ENCODE measurements at places on chromosomes 13 and 19.

- no peak for DNase-seq
Observed at GRCh38 chr13:99352351-99353245, 45.4 kb upstream of the GPR183 start.

- no peak for DNase-seq
Observed at GRCh38 chr13:103243495-103243894, 177.3 kb upstream of the SLC10A2 start.

DNA sequence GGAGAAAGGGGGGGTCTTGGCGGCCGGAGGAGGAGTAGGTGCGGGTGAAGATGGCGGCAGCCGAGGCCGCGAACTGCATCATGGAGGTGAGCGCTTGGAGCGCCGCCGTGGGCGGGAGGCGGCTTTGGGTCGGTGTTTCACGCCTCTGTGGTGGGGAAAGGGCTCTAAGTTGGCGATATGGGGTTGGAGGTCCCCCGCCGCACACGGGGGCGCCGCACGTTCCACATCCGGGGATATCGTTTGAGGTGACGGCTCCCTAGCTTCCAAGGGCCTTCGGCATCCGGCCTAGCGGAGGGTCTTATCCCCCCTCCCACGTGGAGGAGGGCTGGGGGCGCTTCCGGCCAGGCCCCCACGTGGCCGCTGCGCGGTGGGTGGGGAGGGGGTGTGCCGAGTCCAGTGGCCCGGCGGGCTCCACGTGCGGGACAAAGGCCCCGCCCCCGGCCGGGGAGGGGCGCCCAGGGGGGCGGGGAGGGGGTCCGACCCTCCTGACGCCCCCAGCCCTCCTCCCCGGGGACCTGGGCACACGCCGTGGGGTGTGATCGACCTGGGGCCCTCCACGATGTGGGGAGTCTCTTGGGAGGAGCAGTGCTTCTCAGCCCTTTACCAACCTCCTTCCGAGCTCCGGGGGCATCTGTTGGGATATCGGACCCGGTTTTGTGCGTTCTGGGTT, at the start of gene PRMT1:
PRMT1 (plus strand) TSS at position 41 of the 670 bp plus-strand sequence; CDS start at position 51, 10 bp downstream.
- DNase-seq = peak; percentile 63

DNA sequence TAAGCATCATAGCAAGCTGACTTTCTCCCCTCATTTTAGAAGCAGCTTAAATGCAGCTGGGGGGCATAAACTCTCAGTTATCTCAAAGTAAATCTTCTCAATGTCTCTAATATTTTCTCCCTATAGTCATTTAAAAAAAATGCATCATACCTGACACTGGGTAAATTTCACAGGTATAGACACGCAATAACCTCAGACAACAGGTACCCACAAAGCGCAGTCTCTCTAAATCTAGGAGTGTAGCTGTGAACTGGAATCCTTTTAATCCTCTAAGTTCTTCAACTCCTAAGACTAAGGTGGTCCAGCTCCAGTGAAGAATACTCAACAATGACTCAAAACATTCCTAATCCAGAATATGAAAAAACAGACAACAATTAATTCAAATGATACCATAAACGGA, 141.2 kb downstream of the MYCBP2 start:
- DNase-seq = no peak

GRCh38 chr19:311813-312261, 20.6 kb upstream of the PLPP2 start:
- no peak for DNase-seq

DNA sequence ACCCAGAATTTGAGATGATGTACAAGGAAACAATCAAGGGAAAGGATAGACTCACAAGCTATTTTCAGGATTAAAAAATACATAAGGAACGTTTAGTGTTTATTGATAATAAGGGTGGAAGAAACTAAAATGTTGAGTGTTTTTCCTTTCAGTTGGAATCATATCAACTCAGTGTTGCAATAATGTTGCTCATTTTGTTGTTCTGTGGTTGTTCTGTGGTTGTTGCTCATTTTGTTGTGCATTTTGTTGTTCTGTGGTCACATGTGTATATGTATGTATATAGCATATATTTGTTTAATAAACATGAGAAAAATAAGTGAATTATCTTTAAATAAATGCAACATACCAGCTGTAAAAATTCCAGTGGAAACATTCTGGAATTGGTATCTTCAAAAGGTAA, 262.4 kb upstream of the SPRY2 start:
- DNase-seq = no peak

DNA sequence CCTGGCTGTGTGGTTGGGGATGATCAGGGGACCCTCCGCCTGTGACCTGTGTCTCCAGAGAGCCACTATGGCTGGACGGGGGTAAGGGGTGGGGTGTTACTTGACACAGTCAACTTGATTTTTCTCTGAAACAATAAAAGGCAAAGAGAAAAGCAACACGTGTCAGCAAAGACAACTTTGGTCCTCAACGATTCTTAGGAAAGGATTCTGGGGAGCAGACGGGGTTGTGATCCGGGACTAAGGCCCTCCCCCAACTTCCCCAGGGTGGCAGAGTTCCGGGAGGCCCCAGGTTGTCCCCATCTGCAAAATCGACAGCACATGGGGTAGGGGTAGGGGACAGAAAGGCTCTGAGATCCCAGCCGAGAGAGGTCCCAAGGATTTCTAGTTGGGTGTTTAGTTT, 46.2 kb downstream of the COLGALT1 start:
- no peak for DNase-seq

GRCh38 chr13:39776439-39776838, 121.0 kb downstream of the COG6 start:
- no peak for DNase-seq

- peak; percentile 95 for DNase-seq
Observed at GRCh38 chr13:21637296-21637695, 33.3 kb upstream of the MICU2 start.

DNA sequence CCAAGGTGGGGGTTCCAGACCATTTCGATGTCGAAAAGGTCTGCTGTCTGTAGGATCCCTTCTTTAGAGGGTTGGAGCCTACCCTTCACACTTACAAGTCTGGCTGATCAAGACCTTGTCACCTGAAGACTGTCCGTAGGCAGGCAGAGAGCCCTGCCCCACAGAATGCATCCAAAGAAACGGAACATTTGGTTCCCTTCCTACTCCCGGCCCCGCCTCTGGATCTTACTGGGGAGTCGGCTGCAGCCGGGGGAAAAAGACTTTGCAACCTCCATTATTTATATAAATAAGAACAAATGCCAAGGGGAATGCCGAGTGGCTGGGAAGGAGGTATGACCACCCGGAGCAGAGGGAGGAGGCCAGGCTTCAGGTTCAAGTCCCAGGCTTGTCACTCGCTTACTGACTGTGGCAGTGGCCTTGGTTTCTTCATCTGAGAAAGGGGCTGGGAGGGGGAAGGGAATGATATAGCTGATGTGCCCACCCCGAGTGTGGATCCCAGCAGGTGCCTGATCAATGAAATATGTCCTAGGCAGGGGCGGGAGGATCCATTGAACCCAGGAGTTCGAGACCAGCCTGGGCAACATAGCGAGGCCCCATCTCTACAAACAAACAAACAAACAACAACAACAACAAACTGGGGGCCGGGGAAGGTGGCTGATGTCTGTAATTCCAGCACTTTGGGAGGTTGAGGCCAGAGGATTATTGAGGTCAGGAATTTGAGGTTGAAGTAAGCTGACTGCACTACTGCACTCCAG, 48.7 kb downstream of the RFX2 start:
- DNase-seq = no peak

GRCh38 chr13:20702530-20702914, 977 bp upstream of the IL17D start:
- no peak for DNase-seq

GRCh38 chr13:99911069-99911964, 60.2 kb downstream of the ZIC5 start:
- DNase-seq = no peak

DNA sequence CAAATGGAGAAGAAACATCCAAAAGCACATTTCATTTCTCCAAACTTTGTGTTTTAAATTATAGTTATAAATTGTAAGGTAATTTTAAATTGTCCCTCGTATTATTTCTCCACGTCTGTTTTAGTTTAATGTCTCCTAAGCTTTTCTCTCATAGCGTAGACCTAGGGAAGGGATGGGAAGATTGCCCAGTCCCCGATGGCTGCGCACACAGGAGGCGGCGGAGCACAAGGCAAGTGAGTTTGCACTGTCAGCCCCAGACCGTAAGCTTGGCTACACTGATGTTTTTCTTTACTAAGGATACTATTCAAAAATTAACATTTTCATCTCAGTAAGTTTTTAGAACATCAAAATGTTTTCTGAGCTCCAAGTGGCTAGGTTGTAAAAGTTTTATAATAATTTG, 72.3 kb downstream of the GPR12 start:
- DNase-seq = no peak

DNA sequence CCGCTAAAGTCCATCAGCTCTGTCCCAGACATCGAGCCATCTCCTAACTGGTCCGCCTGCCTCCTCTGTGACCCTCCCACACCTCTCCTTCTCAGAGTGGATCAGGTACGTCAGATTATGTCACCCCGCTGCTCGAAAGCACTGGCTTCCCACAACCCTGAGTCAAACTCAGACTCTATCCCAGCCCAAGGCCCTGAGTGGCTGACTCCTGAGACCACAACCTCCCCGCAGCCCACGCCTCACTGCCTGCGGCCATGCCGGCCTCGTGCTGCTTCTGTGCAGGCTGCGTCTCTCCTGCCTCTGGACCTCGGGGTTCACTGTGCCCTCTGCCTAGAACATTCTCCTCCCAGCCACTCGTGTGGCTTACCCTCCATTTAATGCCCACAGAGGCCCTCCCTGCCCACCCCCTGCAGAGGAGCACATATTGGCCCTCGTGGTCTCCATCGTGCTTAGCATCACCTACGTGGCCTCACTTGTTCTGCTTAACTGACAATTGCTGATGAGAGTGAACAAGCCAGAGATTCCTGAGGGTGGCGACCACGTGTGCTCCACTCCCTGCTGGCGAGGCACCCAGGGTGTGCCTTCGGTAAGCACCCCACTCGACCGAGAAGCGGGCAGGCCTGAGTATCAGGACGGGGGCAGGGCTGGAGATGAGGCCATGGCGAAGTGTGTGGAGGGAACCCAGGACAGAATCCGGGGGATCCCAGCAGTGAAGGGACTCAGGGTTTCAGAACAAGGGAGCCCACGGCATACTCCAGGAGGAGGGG, 13.5 kb upstream of the FKRP start:
- DNase-seq = no peak

GRCh38 chr13:28474491-28475134, 20.3 kb downstream of the FLT1 start:
- no peak for DNase-seq

GRCh38 chr19:14555918-14556661, 15.8 kb downstream of the NDUFB7 start:
- DNase-seq = no peak

DNA sequence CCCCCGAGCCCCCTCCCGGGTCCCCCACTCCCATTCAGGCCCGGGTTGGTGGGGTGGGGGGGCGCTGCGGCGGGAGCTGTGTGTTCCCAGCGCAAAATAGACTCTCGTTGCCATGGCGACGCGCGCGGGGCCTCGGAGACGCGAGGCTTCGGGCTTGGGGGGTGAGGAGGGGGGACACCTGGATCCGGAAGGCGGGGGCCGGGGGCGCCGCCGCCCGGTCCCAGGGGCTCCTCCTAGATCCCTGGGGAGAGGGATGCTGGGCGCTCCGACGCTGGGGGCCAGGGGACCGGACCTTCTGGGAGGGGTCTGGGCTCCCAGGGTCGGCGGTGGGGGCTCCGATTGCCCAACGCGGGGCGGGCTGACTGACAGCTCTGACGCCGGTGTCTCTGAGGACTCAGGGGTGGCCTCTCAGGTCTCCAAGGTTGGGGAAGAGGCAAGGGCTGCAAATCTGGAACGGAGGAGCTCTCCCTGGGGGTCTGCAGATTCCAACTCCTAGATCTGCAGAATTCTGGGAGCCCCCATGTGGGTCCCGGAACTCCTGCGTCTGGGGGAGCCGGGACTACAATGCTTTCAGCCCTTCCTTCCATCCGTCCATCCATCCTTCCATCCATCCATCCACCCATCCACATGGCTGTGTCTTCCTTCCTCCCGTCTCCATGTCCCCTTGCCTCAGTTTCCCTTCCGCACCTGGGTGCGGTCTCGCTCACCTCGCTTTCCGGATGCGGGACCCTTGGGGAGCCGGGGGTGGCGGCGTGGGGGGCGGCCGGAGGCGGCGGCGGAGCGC, 9.1 kb upstream of the SHISA7 start:
- no peak for DNase-seq

DNA sequence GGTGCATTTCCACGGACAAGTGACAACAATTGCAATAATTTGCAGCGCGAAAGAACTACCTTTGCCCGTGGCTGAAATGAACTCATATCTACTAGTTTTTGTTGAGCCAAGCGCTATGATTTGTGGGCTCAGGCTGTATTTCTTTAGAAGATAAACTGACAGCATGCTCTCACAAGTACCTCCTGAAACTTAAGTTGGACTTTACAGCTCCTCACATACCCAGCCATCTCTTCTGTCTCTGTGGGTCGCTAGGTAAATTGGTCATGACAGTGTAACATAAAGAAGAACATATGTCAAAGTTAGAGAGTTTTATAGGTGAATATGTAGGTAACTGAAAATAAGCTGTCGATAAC, 839 bp downstream of the COG6 start:
- peak; percentile 8 for DNase-seq

DNA sequence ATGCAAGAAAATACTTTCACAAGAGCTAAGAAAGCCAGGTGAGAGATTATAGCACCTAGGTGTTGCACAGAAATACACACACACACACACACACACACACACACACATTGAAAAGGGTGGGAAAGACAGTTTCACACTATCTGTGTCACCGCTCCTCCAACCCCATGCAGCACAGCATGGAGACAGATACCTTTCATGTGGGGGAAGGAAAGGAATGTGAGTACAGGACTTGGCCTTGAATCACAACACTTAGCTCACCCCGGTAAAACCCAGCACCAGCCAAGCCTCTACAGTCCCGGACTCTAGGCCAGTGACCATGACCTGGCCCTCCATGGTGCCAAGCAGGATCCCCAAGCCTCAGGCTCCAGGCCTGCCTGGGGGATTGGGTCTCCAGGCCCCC, 462.0 kb upstream of the SPRY2 start:
- no peak for DNase-seq

DNA sequence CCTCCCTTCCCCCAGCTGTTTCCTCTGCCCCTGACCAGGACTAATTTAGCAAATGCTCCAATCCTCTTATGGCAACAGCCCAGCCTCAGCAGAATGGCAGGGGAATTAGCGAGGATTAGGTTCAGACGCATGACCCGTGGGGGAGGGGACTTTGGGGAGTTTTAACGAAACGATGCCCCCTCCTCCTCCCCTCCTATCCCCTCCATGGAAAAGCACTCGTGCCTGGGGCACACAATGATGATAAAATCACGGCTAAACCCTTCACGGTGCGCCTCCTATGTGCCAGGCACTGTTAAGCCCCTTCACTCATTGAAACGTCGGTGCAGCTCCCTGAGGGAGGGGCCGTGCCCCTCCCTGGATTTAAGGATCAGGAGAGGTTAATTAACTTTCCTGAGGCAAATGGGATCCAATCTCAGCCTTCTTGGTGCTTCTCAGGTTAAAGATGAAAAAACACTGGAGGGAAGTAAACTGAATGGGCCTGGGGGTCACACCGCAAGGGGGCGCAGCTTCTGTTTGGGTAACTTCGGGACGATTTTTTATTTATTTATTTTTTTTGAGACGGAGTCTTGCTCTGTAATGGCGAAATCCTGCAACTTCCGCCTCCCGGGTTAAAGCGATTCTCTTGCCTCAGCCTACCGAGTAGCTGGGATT, 10.1 kb upstream of the TPRX2 start:
- DNase-seq = peak; percentile 36

GRCh38 chr13:21458451-21458812, 671 bp downstream of the ZDHHC20 start:
- DNase-seq = peak; percentile 64

- no peak for DNase-seq
Observed at GRCh38 chr13:77514336-77514726, 21.2 kb upstream of the SCEL start.

Measured in RPMI8226 (cell line).